Esophagus (tissue), 2 donors: ENCODE measurements at places on chromosomes 13 and 19. TPM values are rescaled to one million over a fixed set of nuclear protein-coding genes. Genes with fewer than 3 reads are reported as not detected.

FFAR1 gene
- polyA plus RNA-seq, result not detected

ZNF253 gene
- 1.5 TPM for polyA plus RNA-seq

DAND5 gene
- not detected for polyA plus RNA-seq

PODNL1 gene
- 3.9 TPM for polyA plus RNA-seq

MIR17HG gene
- 1.7 TPM for polyA plus RNA-seq

ATP8B3 gene
- polyA plus RNA-seq, result 1.2 TPM

RFXANK gene
- 73.6 TPM for polyA plus RNA-seq
